ENCODE measurements at places on chromosomes 3 and 15.

GRCh38 chr15:73822998-73823397 lies 50.4 kb upstream of the TBC1D21 start:
- no peak for DNase-seq

- no peak for DNase-seq
These were observed 483.7 kb upstream of the DPH6 start for GRCh38 chr15:36029606-36030210.

DNA sequence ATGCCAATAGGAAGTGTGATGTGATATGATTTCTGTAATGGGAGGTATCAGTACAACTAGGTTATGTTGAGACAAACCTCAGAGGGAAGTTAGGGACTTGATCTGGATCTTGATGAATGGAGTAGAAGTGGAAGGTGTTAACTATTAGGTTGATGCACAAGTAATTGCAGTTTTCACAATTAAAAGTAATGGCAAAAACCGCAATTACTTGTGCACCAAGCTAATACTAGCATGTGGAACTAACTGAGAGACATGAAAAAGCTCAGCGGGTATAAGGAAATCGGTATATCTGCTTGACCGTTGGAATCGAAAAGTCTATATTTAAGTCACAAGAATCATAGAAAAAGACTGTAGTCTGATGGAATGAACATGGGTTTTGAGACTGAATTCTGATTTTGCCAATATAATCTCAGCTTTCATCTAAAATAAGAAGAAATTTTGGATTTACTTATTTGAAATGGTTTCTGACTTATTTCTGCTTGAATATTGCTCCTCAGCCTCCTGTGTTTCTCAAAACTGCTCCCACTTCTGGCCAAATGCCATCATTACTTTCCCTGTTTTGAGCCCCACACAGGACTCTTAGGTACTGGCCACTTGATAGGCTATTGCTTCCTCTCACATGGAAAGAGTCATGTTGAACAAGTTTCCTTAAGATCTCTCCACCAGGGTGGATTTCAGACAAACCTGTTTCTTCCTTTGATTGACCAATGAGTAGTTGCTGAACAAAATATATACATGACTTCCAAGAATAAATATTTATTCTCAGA lies 271.5 kb upstream of the COL8A1 start:
- DNase-seq: no peak

DNA sequence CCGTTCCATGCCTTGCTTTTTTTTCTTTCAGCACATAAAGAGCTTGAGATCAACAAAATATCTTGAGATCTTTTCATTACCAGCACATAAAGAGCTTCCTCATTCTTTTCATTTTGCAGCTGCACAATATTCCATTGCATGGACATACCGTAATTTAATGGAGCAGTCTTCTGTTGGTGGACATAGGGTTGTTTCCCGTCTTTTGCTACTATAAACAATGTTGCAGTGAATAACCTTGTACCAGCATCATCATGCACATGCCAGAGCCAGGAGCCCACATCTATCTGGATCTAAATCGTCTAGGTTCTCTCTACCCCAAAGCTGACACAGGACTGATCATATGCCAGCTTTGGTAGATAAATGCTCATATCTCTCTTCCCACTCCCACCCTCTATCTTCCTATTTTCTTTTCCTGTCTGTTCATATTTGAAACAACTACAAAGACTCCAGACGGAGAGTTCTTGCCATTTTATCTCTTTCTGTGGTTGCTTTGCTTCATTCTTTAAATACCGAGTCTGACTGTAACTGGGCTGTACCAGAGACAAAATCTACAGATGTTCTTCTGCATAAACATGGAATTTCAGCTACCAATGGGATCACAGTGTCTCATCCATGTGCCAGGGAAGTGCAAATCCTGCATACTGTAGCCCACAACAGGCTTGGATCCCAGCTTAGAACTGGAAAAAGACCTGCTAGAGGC lies 47.1 kb upstream of the AKAP13 start:
- no peak for DNase-seq

GRCh38 chr3:18422972-18423371 lies 2.2 kb downstream of the SATB1 start:
- no peak for DNase-seq

DNA sequence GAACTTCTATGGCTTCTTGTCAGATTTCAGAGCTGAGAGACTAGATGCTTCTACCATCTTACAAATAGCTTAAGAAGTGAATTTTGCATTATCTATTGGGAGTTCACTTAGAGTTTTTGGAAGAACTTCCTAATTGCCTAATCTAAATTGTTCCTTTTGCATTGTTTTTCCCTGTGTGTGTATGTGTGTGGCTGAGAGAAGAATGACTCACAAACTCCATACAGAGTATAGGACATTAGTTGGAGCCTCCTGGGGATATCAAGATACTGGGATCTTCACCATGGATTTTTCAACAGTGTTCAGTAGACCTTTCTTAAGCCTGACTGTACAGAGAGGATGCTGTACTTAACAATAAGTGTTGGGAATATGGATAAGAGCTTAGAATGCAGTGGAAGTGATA lies 10.9 kb downstream of the TLNRD1 start:
- no peak for DNase-seq

- DNase-seq: no peak
These were observed 353.3 kb downstream of the LPP start for GRCh38 chr3:188507244-188507720.

- no peak for DNase-seq
These were observed 2.5 kb downstream of the SNTN start for GRCh38 chr3:63654931-63655330.

DNA sequence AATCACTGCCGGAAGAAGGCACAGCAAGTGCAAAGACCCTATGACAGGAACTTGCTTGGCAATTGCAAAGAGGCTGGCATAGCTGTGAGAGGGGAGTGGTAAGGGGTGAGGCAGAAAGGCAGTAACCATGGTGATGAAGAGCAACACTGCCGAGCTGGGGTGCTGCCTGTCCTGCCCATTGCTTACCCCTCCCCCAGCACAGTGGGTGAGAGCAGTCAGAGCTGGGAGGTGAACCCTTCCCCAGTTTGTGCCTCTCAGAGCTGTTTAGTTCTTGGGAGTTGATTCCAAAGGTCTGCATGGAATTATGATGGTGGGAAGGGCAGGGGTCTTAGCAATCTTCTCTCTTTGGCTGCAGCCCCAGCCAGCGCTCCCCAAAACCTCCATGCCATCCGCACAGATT lies 8.8 kb downstream of the TYRO3 start:
- no peak for DNase-seq

- DNase-seq: no peak
These were observed 20.1 kb downstream of the FAM3D start for GRCh38 chr3:58646503-58646902.

- no peak for DNase-seq
These were observed 30.5 kb downstream of the RTP1 start for GRCh38 chr3:187227658-187228258.

DNA sequence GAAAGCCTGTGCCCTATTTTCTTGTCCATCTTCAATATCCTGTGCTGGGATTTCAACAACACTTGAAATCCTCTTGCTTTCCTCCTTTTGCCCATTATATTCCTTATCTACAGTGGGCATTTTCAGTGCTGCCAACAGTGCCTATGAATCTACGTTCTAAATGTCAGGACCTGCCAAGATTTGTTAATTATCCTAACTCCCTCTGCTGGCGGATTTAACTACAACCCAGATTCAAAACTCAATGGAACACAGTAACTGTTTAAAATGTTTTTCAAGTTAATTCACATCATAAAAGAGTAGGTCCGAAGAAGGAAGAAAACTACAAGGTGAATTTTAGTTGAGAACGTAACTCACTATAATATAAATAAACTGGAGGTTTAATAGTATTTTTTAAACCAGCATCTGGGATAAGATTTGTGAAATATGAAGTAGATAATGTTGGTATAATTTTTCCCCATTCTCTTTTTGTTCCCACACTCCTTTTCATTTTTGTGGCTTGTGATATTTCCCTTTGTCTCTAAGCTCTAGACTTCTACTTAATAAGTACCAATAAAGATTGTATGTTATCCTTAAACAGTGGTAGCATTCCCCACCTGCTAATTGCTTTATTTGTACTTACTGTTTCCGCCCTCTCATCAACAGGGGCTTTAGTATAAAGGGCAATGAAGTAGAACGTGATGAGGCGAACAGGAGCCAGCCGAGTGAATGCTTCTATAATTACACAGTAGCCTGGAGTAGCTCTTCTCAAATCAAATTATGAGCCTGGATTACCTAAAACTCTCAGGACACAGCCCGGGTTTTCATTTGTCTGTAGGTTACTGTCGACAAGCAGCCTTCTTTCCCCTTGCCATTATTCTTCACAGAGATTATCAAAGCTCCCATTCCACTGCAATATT lies 302.5 kb upstream of the ATP11B start:
- DNase-seq: peak; percentile 5

- no peak for DNase-seq
These were observed 249.9 kb downstream of the SHOX2 start for GRCh38 chr3:157856078-157856939.

- no peak for DNase-seq
These were observed 107.7 kb downstream of the WDR76 start for GRCh38 chr15:43934480-43934879.

DNA sequence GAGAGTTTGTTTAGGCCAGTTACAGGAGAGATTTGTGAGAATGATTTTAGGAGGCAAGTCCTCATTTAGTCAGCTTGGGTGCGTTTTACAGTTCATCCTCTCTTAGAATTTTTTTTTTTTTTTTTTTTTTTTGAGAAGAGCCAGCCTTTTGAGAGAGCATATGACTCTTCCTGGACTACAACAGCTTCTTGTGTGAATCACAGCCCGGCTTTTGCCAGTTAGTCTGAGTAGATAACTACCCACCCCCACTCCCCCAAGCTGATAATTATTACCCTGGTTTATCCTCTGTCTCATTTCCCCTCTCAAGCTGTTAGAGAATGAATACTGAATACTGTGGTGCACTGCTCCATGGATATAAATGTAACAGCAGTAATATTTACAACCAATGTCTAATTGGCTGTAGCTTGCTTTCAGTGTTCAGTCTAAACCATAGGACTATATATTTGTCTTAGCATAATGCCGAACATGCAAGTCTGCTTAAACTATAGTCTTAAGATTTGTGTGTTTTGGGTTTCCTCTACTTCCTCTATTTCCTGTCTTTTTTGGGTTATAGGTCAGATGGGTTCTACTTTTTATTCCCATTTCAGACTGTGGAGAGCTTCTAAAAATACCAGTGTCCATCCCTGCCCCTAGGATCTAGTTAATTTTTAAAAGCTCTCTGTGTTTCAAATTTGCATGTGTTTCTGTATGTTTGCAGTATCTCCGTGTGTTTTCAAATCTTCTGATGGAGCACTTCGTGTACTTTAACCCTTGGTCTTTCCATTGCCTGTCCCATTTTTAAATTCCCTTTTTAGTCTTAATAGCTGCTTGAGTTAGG lies 8.0 kb downstream of the CHD2 start:
- DNase-seq: peak; percentile 58

DNA sequence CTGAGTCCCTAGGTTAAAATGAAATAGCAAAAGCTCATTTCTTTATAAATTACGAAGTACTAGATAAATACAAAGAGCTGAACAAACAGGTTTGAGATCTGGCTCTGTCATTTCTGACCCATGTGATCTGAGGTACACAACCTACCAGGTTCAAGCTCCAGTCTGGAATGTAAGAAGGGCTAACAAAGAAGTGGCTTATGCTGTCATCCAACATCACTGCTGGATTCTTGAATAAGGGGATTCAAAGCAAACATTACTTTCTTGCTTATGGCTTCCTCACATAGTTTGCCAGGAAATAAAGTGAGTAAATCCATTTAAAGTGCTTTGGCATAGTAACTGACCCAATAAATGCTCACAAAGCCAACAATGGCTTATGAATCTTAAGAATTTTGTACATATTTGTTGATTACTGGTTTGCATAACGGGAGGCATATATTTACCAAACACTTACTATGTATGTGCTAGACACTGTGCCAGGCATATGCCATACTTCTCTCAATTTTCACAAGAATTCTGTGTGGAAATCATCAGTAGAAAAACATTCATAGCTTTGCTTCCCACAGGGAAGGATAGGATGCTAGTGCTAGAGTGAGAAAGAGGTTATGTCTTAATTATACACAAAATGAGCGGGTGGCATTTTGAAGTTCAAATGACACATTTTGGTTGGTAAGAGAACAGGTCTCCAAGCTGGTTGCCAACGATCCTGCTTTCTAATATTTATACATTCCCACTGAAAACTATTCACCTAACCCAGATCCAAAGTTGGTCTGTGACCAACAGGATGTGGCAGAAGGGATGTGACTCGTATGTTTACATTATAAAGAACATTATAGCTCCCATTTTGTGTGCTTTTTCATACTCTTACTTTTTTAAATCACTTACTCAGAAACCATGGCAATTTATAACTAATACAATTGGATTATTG lies 38.7 kb upstream of the CSPG5 start:
- no peak for DNase-seq

DNA sequence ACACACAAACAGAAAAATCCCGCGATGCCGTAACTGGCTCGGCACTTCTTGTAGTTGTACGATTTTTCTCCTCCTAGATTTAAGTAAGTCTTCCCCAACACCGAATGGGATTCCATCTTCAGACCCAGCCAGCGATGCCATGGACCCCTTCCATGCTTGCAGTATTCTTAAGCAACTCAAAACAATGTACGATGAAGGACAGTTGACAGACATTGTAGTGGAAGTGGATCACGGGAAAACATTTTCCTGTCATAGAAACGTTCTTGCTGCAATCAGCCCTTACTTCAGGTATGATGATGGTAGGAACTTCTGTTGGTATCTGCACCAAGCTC lies 763 bp downstream of the KBTBD8 start:
- DNase-seq: peak; percentile 8

GRCh38 chr15:62107571-62108121 lies 40.9 kb downstream of the C2CD4A start:
- no peak for DNase-seq

GRCh38 chr3:58013973-58014649 lies 5.9 kb downstream of the FLNB start:
- no peak for DNase-seq

DNA sequence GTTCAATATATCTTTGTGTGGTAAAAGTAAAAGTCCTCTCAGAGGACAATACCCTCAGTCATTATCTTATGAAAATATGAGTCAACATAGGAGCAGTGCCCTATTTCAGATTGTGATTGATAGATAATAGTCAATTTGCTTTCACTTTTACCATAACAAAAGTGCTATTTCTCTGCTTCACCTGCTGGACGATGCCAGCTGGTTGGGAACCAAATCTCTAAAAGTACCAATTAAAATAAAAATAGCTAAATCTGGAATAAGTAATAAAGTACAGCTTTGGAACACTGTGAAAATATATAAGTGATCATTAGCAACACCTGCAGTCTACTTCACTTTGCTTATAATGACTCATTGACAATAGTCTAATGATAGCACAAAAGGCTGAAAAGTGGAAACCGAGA lies 390.3 kb upstream of the AGTR1 start:
- no peak for DNase-seq

DNA sequence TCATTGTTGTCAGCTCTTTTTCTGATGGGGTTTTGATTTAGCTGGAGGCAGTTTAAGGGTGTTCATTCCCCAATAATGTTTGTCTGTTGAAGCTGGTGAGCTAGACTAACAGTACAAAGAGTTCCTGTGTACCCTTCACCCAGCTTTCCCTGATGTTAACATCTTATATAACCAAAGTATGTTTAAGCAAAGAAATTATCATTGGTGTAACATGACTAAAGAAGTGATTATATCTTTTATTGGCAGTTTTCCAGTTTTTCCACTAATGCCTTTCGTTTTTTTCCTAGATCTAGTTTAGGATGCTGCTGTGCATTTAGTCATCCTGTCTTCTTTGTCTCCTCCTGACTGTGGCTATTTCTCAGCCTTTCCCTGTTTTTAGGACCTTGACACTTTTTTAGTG lies 165.6 kb downstream of the LPP start:
- no peak for DNase-seq
